ENCODE measurements at places on chromosomes 5 and 9.
A peak's percentile ranks its signal among the peaks of the same experiment; 100 is the strongest.

- peak; percentile 79 for DNase-seq
Measured at GRCh38 chr5:1479581-1480188, 34.4 kb upstream of the SLC6A3 start.

- no peak for DNase-seq
Measured at GRCh38 chr9:131951155-131951554, 128.5 kb downstream of the MED27 start.

- no peak for DNase-seq
Measured at GRCh38 chr5:179243333-179243732, 101.9 kb downstream of the ADAMTS2 start.

DNA sequence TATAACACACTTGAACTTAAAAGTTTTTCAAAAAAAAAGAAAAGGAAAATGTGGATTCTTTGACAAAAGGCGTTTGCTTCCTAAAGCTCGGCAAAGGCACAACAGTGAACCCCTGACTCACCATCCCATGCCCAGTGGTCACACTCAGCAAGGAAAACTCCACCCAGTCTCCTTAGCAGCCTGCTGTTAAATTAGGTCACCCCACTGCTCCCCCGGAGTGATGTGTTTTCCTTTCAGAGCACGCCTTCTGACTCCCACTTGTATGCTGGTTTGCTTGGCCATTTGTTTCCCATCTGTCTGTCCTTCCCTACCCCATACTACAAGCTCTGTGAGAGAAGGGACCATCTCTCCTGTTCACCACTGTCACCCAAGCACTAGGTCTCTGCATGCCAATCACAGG is 23.8 kb downstream of the RETREG1 start:
- no peak for DNase-seq

DNA sequence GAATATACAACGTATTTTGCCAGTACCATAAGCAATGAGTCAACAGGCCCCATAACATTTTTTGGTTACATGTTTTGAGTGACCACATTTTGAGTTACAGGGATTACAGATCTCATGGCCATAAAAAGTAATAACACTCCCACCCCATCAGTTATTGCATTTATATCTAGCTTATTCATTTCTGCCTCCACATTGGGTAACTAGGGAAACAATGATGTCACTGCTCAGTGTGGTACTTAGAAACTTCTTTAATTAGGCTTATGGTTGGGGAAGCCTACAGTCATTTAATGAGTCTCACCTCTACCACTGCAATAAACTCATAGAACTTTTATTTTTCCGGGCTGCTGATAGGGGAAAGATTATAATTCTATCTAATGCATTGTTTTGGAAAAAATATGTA is 39.9 kb upstream of the SMIM15 start:
- DNase-seq: no peak

- no peak for DNase-seq
Measured at GRCh38 chr5:87778876-87779275, 366.1 kb upstream of the CCNH start.

DNA sequence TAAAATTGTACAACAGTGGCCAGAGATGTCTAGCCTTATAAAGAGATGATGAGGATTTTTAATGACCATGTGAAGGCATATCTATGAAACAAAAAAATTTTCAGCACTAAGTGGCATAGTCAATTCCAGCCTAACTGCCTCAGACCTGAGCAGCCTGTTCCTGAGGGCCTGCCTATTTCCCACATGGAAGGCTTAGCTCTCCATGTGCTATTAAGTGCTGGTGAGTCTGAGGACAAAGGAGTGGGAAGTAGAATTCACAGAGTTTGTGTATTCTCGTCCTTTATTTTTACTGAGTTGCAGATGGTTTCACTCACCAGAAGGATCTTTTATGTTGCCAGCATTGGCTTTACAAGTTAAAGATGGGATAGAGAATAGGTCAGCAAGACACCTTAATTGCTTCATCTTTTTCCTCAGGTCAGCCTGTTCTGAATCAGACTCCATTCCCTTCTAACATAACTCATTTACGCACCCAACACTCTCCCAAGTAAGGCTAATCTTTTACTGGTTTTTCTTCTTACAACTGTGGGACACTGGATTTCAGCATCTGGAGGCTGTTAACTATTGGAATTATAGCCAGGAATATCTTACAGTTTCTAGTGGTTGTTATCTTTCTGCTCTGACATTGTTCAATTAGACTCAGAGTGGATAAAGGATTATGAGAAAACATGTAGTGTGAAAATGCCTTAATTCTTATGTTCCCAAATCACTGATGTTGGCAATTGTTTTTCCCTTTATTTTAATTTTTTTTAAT is 76.8 kb downstream of the ISOC1 start:
- DNase-seq: no peak

DNA sequence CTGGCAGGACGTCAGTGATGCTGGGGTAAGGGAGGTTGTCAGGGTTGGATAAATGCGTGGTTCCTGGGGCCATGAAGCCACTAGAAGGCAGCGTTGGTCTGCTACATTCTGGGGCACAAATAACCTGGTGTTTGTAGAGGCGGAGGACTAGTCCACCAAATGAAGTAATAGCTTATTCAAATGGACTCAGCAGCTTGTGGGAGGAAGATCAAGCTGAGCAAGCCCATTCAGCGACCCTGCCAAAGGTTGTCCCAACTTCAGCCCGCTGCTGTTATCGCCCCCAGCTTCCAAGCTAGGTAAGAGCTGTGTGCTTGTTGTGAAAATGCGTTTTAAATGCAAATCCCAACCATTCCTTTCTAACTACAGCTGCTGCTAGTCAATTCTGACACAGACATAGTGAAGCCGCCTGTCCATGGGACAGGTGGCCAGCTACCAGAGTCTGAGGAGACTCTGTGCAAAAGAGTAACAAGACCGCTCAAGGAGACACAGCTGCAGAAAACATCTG is 7.6 kb upstream of the FAM240B start:
- no peak for DNase-seq

DNA sequence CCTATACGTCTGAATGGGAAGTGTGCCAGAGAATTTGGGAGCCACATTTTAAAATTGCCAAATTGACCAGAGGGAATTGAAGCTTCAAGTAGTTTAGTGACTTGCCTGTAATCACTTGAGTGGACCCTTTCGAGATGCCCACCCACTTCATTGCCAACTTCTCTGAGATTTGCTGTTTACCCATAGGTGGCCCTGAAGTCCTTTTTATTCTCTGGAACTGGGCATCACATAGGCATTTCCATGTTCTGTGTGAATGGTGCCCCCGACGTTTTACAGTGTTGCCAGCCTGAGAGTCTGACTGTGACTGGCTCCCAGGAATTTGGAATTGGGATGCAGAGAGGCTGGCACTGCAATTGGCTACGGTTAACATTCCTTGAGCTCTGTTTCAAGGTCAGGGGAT is 158.6 kb downstream of the SEMA6A start:
- DNase-seq: no peak

GRCh38 chr5:102916109-102916508 is 161.0 kb downstream of the PAM start:
- DNase-seq: no peak

DNA sequence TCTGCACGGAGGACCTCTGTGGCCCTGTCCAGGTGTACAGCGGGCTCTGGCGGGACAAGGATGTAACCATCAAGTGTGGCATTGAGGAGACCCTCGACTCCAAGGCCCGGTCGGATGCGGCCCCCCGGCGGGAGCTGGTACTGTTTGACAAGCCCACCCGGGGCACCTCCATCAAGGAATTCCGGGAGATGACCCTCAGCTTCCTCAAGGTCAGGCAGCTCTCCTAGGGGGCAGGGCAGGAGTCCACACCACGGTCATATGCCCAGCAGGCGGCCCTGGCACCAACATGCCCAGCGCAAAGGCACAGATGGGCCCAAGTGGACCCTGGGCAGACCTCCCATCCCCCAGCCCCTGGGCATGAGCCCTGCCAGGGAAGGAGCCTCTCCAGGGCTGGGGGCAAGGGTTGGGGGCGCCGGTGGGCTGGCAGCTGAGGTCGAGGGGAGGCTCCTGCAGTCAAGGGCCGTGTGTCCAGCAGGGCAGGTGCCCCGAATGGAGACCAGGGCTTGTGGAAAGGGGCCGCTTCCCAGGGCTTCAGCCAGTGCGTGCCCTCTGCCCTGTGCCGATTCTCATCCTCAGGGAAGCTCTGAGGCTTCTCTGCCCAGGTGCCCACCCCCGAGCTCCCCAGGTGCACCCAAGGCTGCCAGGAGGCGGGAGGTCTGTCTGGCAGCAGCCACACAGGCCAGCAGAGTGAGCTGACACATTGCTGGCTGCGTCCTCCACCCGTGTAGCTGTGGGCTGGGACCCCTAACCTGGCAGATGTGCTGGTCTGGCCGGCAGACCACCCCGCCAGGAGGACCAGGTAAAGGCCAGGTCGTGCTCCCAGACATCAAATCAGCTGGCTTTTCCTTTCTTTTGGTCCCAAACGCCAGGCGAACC is 10.0 kb downstream of the DIPK1B start:
- DNase-seq: no peak

GRCh38 chr5:131223751-131224386 is 40.0 kb upstream of the CDC42SE2 start:
- no peak for DNase-seq

- peak; percentile 69 for DNase-seq
Measured at GRCh38 chr9:70413464-70413798, 1.0 kb downstream of the KLF9 start.

DNA sequence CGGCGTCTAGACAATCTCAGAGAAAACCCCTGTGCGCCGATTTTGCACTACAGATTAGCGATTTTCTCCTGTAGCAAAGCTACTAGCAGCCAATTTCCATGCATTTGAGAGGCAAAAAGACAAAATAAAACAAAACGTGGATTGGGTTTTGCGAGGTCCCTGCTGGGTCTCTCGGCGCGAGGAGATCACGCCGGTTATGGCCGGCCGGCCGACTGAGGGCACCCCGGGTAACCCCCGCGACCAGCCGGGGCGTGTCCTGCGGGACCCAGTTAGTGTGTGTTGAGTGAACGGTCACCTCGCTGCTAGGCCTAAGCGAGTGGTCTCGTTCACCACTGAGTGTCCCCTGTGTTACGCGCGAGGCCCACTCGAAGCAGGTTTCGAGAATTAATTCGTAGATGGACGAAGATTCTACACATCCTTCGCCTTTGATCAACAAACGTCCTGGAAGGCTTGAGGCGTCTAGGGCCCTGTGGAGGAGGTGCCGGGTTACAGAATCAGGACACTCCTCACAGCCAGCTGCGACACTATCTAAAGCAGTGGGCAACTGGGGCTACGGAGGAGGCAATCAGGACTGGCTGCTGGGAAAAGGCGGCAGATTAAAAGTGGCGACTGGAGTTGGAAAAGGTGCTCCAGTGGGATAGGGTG is 764 bp upstream of the VDAC1 start:
- DNase-seq: no peak

GRCh38 chr5:83877911-83878706 is 157.5 kb upstream of the HAPLN1 start:
- DNase-seq: no peak

DNA sequence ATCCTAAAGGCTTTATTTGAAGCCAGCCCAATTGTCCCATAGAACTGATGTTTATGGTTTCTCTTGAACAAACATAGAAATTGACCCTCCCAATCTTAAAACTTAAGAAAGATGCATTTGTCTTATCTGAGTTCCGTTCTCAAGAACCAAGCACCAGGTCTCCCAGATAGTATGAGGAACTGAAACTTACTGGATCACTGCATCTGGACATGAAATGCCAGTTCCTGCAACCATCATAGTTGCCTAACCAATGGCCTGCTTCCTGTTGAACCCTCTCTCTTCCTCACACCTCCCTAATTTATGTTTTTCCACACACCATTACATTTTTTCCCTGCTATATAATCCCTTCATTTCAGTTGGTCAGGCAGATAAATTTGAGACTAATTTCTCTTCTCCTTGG is 478.9 kb downstream of the HTR1A start:
- DNase-seq: no peak

- DNase-seq: no peak
Measured at GRCh38 chr5:99355881-99356280, 427.1 kb upstream of the CHD1 start.

DNA sequence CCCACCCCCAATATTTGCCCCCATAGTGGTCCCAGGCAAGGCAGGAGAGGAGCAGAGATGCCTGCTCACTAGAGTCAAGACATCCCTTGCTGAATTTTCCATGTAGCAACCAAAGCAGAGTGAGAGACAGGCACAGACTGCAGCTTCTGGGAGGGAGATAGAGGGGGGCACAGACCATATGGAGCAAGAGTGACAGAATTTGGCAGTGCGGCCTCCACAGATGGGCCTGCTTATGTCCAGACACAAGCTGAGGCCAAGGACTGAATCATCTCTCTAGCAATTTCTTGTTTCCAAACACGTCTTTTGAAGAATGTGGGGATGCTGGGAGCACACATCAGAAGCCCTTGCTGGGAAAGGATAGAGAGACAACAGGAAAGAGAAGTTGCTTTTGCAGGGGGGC is 53.0 kb upstream of the ALDH1B1 start:
- no peak for DNase-seq

GRCh38 chr5:170166101-170166500 is 60.4 kb downstream of the FOXI1 start:
- DNase-seq: no peak

DNA sequence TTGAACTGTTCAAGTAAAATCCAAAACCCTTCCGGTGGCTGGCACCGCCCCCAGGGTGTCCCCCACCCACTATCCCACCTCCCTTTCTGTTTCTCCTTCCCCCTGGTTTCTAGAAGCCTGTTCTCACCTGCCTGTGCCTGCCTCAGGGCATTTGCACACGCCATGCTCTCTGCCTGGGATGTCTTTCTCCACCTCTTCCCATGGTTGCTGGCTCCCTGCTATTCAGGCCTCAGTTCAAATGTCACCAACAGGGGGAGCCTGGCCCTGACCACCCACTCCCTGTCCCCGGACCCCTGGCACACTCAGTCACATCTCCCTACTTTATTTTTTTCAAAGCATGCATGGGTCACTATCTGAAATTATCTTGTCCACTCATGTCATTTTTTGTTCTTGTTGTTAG is 39.9 kb upstream of the EEIG1 start:
- DNase-seq: no peak

GRCh38 chr5:170501361-170501760 is 2.5 kb upstream of the KCNIP1 start:
- DNase-seq: no peak

- no peak for DNase-seq
Measured at GRCh38 chr5:171269717-171270116, 39.3 kb upstream of the TLX3 start.

DNA sequence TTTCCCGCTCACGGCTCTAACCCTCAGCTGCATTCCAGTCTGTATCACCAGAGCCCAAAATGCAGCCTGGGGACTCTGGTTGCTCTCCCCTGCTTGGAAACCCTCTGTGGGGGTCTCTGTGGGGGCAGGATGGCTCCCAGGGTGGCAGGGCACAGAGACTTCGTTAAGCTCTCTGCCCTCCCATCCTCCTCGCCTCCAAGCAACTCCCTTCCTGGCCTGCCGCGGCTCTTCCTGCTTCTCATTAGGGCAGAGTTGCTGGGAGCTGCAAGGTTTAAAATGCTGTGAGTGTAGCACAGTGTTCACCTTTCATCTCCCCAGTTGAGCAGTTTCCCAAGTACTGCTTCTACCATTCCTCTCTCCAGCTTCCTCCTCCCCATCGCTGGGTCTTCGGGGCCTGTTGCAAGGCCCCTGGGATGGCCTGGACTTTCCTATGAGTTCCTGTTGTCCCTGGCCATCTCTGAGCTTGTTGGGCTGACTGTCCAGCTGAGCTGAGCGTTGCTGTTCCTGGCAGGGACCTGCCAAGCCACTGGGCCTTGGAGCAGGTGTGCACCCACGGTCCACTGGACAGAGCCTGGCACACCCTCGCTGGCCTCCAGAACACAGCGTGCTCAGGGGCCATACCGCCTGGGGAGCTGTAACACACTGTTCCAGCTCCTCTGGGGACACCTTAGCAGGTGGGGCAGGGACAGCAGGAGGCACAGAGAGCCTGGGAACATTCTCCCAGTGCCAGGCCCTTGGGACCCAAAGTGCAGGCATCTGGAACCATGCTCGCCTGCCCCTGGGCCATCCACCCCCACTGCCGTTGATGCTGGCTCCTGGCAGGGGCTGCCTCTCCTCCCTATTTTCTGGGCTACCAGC is 188.4 kb downstream of the C9orf50 start:
- DNase-seq: no peak

Measured in CD4-positive, alpha-beta T cell treated with Interleukin-1 beta for 1 hour (primary cell).